ENCODE measurements at places on chromosomes 16 and 17.

- peak; percentile 22 for DNase-seq
Measured at GRCh38 chr17:40190197-40191021, 13.1 kb downstream of the RAPGEFL1 start.

DNA sequence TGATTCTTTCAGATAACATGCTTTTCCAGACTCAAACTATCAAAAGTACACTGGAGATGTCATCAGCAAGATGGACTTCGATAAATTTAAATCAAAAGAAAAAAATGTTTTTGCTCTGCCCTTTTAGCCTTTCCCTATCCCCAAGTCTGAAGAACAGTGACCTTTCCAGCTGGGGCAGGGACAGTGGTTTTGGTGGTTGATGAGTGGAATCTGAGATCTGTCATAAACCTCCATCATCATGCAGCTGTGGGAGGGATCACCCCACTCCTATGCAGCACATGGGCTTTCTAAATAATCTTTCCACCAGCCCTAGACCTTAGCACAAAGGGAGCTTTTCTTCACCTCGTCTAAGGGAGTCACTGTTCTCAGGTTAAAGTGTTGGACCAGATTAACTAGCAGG, 869.5 kb upstream of the SOX9 start:
- no peak for DNase-seq

- DNase-seq: no peak
Measured at GRCh38 chr17:329784-330420, 22.7 kb downstream of the RPH3AL start.

- DNase-seq: no peak
Measured at GRCh38 chr17:64183815-64184214, 53.9 kb upstream of the ERN1 start.

DNA sequence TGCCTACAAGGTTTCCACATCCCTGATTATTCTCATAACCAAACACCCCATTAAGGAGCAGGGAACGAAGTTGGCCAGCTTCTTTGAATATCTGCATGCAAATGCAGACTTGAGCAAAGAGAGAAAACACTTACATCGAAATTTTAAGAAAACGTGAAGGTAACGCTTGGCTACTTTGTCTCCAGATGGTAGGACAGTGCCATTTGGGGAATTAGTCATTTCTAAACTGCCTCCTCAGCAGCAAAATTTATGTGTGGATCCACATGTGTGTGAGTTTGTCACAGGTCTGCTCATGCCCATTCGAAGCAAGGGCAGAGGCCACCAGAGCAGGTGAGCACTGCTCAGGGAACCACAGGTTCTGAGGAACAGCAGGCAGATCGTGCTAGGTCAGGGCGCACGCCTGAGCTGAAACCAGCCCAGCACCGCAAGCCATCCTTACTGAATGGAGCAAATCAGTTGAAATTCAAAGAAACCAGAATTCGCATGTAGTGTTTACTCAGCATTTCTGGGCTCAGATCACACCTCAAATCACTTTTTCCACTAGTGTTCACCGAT, 80.1 kb downstream of the SOCS1 start:
- DNase-seq: no peak

DNA sequence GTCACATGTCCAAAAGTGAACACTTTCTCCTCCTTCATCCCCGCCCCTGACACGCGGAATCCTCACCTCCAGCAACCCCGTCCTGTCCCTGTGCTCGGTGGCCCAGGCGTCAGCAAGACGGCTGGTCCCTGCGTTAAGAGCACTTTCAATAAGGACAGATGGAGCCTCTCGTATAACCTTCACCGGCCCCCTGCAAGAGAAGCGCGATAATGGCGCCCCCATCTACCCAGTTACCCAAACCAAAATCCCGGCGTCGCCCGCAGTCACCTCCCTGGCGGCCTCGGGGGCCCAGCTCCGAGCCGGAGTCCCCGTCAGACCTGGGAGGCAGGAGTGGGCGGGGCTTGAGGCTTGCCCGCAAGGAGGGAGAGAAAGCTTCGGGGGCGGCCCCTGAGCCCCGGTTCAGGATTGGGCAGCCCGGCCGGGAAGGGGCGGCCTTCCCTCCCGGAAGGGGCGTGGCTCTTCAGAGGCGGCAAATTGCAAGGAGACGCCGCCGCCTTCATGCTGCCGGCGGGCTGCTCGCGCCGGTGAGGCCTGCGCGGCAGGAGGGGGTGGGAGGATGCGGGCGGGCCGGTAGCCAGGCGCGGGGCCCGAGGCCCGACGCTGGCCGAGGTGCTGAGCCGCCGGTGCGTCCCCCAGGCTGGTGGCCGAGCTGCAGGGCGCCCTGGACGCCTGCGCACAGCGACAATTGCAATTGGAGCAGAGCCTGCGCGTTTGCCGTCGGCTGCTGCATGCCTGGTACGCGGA, at the start of gene TEDC2:
TEDC2 (plus strand) TSS at position 463 of the 744 bp plus-strand sequence; CDS start at position 499, 36 bp downstream.
- DNase-seq: peak; percentile 94

DNA sequence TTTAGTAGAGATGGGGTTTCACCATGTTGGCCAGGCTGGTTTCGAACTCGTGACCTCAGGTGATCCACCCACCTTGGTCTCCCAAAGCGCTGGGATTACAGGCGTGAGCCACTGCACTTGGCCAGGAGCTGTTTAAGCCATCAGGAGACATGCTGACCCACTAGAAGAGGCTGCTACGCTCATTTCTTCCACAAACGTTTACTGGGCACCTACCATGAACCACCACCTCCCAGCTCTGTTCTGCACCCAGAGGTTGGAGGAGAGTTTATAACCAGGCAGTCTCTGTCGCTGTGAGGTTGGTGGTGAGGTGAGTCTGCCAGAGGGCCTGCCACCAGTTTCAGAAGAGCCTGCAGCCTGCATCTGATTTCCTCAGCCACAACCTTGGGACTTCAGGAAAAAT, 51.8 kb downstream of the SF3B3 start:
- no peak for DNase-seq

DNA sequence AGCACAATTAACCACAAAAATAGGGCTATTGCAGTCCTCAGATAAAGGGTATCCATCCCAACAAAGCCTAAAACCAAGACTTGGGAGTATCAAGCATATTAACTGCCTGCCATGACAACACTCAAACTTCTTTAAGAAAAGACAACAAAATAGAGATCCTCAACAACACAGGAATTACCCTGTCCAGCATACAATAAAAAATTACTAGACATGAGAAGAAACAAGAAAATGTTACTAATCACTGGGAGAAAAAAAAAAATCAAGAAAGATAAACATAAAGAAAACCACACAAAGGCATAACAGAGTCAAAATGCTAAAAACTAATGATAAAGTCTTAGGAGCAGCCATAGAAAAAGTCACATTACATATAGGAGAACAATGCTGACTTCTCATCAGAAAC, 73.9 kb downstream of the SLC39A11 start:
- DNase-seq: no peak

Measured in activated CD4-positive, alpha-beta T cell treated with anti-CD3 and anti-CD28 coated beads for 1 hour (primary cell).